ENCODE measurements at places on chromosomes 3 and 15.

DNA sequence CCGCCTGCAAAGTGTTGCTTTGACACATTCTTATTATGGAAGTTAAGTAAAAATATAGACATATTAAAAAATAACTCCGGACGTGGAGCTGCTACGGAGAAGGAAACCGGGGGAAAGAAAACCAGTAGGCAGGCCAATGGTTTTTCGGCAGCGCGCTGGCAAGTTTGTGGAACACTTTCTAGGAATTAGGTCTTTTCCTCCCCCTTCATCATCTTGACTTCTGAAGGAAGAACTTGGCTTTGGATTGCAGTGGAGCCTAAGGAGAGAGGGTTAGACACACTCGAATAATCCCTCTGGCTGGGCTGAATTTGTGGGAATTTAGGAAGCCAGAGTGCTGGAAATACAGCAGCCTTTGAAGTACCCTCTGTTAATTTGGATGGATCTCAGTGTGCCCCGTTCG is 317 bp downstream of the ROBO2 start:
- no peak for DNase-seq

GRCh38 chr3:66139415-66139814 is 81.4 kb upstream of the SLC25A26 start:
- DNase-seq: no peak

GRCh38 chr3:13470894-13471574 is 9.1 kb upstream of the HDAC11 start:
- DNase-seq: no peak

- no peak for DNase-seq
Measured at GRCh38 chr15:74891469-74891868, 1.6 kb downstream of the MPI start.

DNA sequence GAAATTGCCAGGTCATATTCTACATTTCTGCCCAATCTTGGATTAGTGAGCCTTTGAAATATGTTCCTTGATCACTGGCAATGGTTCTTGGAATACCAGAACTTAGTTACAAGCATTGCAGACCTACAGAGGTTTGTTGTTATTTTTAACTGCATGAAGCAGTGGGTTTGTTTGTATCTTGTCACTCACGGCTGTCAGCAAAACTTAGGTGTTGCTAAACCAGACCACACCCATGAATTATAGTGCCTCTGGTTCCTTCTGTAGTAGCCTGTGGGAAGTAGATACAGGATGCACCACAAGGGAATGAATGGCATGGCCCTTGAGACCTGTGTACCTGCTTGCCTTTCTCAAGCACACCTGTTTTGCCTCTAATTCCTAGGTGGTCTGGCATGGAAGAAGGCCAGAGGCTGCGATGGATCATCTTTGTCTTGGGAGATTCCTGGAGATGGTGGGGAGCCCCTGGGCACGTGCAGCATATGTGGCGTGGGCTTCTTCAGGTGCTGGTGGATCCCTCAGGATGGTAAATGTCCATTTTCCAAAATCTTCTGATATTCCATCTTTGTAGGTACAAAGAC is 138.8 kb downstream of the SNRPN start:
- no peak for DNase-seq
